Fibroblast of lung (primary cell): ENCODE measurements at places on chromosomes 13 and 19.
A peak's percentile ranks its signal among the peaks of the same experiment; 100 is the strongest.

GRCh38 chr19:28737021-28737895 is 475.7 kb downstream of the UQCRFS1 start:
- DNase-seq, result peak; percentile 18

GRCh38 chr13:112448621-112449544 is 72.7 kb downstream of the SPACA7 start:
- DNase-seq, result no peak

DNA sequence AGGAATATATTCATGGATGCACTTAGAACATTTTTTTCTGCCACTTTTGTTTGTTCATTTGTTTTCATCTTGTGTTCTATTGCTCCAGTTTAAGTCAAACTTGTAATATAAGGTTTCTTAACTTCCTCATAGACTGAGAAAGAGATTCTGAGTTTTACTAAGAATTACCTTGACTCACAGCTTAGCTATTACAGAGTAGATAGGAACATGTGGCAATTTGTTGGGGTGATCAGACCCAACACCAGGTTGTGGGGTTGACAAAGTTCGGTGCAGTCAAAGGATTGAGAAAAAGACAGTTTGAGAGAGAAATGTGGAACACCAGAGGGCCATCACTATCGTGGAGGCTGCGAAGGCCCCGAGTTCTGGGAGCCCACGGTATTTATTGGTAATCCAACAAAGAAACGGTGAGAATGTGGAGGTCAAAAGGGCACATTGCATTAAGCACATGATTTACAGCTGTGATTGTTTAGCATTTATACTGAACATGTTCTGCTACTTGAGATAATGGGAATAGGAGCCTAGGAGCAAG is 2526.0 kb downstream of the PCDH9 start:
- no peak for DNase-seq

- DNase-seq, result no peak
Measured at GRCh38 chr19:4730740-4731171, 7.1 kb upstream of the DPP9 start.

- DNase-seq, result peak; percentile 74
Measured at GRCh38 chr13:32889986-32890565, 126.1 kb upstream of the KL start.

DNA sequence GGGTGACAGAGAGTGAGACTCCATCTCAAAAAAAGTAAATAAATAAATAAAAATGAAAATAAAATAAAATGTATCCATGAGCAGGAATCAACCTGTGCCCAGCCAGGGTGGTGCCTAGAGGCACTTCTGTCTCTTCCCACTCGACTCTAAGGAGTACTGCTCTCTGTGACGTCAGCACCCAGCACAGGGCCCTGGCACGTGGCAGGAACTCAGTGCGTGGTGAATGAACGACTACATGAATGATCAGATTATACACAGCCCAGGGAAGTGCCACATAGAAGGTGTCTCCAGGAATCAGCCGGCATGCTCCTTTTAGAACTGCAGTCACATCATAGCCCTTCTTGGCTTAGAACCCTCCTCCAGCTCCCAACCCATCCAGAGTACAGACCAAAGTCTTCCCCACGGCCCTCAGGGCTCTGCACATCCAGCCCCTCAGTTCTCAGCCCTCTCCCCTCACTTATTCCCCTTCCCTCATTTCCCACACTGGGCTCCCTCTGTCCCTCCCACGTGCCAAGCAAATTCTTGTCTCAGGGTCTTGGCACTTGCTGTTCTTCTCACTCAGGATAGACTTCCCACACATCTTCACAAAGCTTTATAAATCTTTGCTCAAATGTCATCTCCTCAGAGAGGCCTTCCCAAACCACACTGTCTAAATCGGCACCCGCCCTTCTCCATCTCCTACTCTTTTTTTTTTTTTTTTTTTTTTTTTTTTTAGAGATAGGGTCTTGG is 4.2 kb downstream of the CLIP3 start:
- no peak for DNase-seq

DNA sequence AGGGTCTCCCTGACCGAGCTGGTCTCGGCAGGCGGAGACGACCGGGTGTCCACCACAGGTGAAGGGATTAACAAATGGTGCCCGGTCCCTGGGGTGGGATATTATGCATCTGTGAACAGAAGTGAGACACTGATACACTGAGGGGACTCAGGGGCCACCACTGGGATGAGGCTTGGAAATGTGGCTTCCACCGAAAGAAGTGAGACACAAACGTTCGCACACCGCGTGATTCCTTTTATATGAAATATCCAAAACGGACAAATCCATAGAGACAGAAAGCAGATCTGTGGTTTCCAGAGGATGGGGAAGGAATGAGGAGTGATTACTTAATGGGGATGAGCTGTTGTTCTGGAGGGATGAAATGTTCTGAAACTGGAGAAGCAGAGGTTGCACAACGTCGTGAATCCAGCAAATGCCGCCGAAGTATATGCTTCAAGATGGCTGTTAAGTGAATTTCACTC is 47.5 kb downstream of the C13orf46 start:
- DNase-seq, result no peak

DNA sequence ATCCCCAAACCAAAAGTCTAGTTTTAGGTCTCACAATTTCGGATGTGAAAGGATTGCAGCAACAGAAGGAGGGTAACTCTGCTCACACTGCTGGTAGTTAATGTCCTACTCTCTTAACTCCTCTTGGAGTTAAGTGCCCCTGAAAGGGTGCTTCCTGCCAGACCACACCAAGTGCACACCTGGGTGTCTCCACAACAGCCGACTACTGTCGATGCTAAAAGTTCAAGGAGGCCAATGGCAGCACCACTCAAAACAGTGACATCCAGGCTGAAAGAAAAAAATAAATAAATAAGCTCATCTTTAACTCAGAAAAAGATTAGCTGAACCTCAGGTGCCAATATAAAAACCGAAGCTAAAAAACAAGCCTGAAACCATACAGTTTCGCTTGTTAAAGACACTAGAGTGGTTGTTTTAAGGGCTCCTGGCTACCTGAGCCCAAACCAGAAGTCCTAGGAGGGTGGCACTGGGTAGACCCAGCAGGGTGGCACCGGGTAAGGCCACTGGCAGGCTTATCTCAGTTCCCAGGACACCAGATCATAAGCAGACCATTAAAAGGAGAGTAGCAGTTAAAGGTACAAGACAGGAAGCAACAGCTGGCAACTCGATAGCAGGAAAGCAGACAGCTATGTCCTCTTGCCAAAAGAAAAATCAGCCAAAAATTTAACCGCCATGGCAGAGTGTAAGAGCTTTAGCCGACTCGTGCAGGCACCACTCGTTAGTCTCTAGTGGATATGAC is 39.3 kb downstream of the BRD4 start:
- no peak for DNase-seq

GRCh38 chr19:14655726-14656125 is 18.9 kb downstream of the ADGRE3 start:
- DNase-seq, result no peak

DNA sequence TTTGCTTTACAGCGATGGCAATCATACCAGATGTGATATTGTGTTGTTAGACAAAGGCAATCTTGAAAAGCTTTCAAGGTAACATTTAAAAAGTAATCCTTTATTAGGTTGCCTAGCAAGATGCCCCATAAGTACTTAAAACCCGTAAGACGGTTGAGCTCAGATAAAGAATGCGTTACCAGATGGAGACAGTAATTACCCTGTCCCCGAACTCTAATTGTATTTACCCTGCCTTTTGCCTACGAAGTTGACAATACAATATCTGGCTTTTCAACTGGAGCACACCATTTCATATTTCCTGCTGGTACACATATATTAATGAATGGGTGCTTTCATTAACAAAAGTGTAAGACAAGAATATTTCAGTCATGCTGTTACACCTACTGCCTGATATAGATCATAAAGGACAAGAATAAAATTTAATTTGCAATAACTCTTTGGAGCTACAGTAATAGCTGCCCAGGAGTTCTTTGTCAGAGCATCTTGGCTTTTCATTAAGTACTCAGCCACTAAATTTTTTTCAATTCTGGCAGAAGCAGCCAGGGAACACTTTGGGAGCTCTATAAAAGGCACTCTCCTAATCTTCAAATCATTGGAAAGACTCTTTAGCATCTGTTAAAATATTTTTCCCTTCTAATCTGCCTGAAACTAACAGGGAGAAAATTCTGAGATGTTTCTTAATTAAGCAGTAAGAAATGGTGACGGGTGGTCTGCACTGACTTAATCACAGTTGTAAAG is 63.8 kb downstream of the DCT start:
- no peak for DNase-seq

DNA sequence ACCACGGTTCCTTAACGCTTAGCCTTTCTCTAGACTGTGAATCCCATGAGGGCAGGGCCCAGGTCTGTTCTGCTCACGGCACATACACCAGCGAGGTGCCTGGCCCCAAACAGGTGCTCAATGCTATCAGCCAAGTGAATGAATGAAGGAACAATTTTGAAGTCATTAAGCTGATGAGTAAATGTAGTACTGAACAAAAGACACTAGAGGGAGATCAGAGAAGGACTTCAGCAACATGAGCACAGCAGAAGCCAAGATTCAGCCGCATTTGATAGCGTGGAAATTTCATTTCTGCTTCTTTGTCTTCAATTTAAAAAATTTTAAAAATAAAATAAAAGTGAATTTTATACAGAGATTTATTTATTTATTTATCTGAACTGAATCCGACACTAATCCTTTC is 20.1 kb upstream of the MYO16 start:
- peak; percentile 2 for DNase-seq

- DNase-seq, result no peak
Measured at GRCh38 chr13:98473135-98473787, 103.6 kb downstream of the STK24 start.

GRCh38 chr19:48703316-48703715 is 7.5 kb downstream of the FUT2 start:
- no peak for DNase-seq

- DNase-seq, result no peak
Measured at GRCh38 chr19:51701468-51702100, 8.5 kb downstream of the SPACA6 start.

GRCh38 chr19:35076657-35077056 is 35.1 kb downstream of the HPN start:
- DNase-seq, result no peak

DNA sequence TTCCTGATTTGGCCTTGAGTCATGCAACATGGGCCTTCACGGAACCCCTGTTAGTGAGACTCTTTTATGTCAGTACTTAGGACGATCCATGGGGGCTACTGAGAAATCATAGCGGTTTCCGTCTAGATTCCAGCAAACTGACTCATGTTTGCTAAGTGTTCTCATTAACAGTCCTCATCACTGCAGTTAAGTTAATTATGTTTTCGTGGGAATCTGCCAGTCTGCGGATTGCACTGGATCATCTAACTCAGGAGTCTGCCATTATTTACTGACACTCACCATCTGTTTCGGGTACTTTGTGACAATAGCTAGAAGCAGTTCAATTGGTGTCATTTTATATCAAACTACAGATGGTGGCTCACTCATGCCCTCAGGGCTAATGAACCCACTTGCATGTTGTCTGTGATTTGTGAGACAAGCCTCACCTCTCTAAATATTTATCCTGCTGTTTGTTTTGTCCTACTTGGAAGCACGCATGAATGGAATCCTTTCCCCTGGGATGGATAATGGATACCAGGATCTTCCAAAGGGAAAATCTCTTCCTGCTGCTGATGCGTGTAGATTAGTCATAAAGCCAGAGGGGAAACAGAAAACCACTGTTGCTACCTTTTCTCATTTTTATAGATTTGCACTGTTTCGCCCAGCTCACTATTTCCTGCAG is 61.8 kb downstream of the RAB20 start:
- DNase-seq, result peak; percentile 86

GRCh38 chr19:38362076-38362945 is 12.1 kb upstream of the PSMD8 start:
- DNase-seq, result peak; percentile 54

DNA sequence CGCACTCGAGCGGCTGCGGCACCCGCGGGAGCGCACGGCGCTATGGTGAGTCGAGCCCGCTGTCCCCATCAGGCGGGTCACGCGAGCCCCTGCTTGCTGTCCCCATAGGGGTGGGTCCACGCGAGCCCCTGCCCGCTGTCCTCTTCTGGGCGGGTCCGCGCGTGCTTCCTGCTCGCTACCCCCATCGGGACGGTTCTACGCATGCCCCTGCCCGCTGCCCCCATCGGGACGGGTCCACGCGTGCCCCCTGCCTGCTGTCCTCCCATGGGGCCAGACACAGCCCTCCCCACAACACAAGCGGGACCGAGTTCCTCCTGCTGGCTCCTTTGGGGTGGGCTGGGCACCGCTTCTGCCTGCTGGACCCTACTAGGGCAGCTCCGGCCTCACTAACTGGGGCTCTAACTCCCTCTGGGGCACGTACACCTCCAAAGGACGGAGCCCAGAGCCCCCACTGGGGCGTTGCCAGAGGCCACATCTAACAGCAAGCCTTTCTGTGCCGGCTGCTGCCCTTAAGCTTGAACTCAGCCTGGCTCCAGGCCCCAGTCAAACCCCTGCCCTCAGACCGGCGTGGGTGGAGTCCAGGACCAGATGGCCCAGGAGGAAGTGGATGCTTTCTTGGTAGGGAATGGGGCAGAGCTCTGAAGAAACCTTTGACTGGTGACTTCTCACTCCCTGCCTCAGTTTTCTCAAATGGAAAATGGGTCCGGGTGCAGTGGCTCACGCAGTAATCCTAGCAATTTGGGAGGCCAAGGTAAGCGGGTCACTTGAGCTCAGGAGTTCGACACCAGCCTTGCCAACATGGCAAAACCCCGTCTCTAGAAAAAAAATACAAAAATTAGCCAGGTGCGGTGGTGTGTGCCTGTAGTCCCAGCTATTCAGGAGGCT is 722 bp downstream of the COLGALT1 start:
- DNase-seq, result peak; percentile 75

- no peak for DNase-seq
Measured at GRCh38 chr19:45113628-45114027, 20.6 kb downstream of the PPP1R37 start.

- DNase-seq, result no peak
Measured at GRCh38 chr13:40613192-40613818, 53.1 kb downstream of the FOXO1 start.

GRCh38 chr13:38348861-38349389 is 726 bp upstream of the UFM1 start:
- DNase-seq, result no peak

DNA sequence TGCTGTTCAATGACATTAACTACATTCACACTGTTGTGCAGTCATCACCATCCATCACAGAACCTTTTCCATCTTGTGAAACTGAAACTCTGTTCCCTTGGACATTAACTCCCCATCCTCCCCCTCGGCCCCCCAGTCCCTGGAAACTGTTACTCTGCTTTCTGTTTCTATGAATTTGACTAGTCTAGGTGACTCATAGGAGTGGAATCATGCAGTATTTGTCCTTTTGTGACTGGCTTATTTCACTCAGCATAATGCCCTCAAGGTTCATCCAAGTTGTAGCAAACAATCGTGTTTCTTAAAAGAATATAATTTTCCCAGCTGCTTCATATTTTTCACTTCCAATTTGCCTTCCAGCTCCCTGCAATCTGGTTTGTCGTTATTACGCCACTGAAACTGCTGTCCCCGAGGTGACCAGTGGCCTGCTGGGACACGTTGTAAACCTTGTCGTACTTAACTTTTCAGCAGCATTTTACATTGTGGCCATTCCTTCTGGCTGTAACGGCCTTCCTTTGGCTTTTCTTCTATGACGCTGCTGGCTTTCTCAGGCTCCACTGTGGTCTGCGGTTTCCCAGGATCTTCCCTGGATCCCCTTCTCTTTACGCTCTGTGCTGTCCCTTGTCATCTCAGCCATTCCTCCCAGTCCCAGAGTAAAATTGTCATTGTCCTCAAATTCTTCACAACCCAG is 74.0 kb downstream of the DHRS12 start:
- DNase-seq, result peak; percentile 87
